RWPE2 (cell line): ENCODE measurements at places on chromosomes 7 and 10.

GRCh38 chr7:71637578-71637977 lies 505.6 kb downstream of the GALNT17 start:
- H3K36me3 ChIP-seq, result no peaks in the 10 kb centered on the region
- no peak overlapping the region for H3K4me3 ChIP-seq
- peaks cover 15% of the 10 kb centered on the region for H3K4me1 ChIP-seq

DNA sequence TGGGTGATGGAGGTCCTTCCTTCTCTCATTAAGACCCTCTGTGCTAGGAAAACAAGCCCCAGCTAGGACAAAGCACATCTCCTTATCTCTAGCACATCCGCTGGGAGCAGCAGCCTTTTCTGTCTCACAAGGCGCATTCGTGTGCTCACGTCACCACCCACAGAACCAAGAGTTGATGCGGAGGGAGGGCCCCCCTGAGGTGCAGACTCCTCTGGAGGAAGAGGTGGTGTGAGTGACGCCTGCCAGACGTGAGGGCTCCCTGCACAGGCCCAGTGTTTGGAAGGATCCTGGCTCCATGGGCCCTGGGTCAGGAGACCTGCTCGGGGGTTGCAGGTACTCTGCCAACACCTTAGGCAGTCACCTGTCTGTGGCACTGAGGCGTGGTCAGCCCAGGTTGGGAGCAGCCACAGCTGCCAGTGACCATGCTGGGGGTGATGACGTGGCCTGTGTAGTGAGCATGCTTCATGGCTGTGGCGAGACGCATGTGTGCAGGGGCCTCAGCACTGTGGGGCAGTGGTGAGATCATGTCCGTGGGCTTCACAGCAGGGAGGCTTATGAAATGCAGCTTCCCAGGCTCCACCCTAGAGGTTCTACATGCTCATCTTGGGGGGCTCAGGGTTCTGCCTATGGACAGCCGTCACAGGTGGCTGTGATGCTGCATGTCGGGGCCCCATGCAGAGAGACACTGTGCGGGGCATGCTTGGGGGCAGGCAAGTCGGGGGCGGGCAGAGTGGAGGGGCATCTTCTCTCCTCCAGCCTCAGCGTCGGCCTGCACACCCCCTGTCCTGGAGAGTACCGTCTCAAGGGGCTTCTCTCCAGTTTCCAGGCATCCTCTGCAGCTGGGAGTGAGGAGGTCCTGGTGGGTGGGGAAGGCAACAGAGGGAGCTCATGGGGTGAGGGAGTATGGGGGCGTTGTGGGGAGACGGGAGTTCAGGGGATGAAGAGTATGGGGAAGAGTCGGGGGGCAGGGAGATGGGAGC lies 56.2 kb upstream of the DPYSL4 start:
- no peaks in the 10 kb centered on the region for H3K27me3 ChIP-seq
- H3K4me1 ChIP-seq, result no peaks in the 10 kb centered on the region
- H3K4me3 ChIP-seq, result no peak overlapping the region
- H3K36me3 ChIP-seq, result no peaks in the 10 kb centered on the region
- peak; percentile 34 for DNase-seq

- peak overlapping the region; percentile 56 for H3K27ac ChIP-seq
- H3K27me3 ChIP-seq, result no peaks in the 10 kb centered on the region
- no peaks in the 10 kb centered on the region for H3K36me3 ChIP-seq
- H3K4me1 ChIP-seq, result peaks cover 17% of the 10 kb centered on the region
- no peak overlapping the region for H3K4me3 ChIP-seq
- peak; percentile 68 for DNase-seq
These were observed 49.8 kb downstream of the STK31 start for GRCh38 chr7:23759671-23760391.

DNA sequence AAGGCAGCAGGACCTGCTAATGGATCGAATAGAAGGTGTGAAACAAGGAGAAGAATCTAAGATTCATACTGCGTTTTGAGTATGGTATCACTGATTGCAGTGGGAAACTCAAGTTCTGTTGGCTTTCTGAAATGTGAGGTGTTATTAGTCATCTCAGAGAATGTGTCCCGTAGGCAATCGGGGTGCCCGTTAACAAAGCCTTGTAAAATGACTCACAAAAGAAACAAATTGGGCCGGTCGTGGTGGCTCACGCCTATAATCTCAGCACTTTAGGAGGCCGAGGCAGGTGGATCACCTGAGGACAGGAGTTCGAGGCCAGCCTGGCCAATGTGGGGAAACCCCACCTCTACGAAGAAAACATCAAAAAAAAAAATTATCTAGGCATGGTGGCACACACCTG lies 118.2 kb upstream of the C7orf33 start:
- DNase-seq, result no peak
- no peak overlapping the region for H3K27ac ChIP-seq
- H3K4me3 ChIP-seq, result no peak overlapping the region
- H3K27me3 ChIP-seq, result no peaks in the 10 kb centered on the region
- no peaks in the 10 kb centered on the region for H3K4me1 ChIP-seq

GRCh38 chr10:121076776-121077715 lies 225.9 kb downstream of the WDR11 start:
- H3K27me3 ChIP-seq, result no peaks in the 10 kb centered on the region
- no peak overlapping the region for H3K4me3 ChIP-seq
- H3K36me3 ChIP-seq, result no peaks in the 10 kb centered on the region

DNA sequence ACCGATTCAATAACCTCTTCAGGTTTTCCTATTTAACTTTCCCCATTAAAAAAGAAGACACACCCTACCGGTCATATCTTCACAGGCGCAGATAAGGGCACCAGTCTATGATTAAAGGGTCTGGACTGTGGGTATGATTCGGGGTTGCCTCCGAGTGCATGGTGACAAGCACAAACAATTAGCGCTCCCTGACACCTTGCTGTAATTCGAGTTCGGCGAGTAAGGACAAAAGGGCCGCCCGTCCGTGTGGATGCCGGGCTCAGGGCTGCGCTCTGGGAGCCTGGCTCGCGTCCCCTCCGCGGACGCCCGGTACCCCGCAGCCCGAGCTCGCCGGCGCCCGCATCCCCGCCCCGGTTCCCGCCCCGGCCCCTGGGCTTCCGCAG lies 111.9 kb upstream of the RHEB start:
- no peaks in the 10 kb centered on the region for H3K27me3 ChIP-seq
- H3K27ac ChIP-seq, result peak overlapping the region; percentile 79
- peak overlapping the region; percentile 98 for H3K4me3 ChIP-seq
- DNase-seq, result no peak
- H3K4me1 ChIP-seq, result peaks cover 41% of the 10 kb centered on the region
- H3K36me3 ChIP-seq, result peaks cover 32% of the 10 kb centered on the region

GRCh38 chr7:30463405-30464145 lies 15.0 kb downstream of the NOD1 start:
- H3K27ac ChIP-seq, result no peak overlapping the region
- H3K4me1 ChIP-seq, result peaks cover 13% of the 10 kb centered on the region
- H3K27me3 ChIP-seq, result no peaks in the 10 kb centered on the region
- no peak for DNase-seq
- no peak overlapping the region for H3K4me3 ChIP-seq

GRCh38 chr7:69837387-69838068 lies 239.3 kb downstream of the AUTS2 start:
- no peaks in the 10 kb centered on the region for H3K36me3 ChIP-seq
- H3K27ac ChIP-seq, result no peak overlapping the region
- no peaks in the 10 kb centered on the region for H3K27me3 ChIP-seq

- H3K36me3 ChIP-seq, result no peaks in the 10 kb centered on the region
- H3K4me1 ChIP-seq, result no peaks in the 10 kb centered on the region
- H3K27me3 ChIP-seq, result peaks cover 11% of the 10 kb centered on the region
- H3K4me3 ChIP-seq, result no peak overlapping the region
- DNase-seq, result peak; percentile 24
- no peak overlapping the region for H3K27ac ChIP-seq
These were observed 28.8 kb downstream of the VIPR2 start for GRCh38 chr7:159115601-159116501.

DNA sequence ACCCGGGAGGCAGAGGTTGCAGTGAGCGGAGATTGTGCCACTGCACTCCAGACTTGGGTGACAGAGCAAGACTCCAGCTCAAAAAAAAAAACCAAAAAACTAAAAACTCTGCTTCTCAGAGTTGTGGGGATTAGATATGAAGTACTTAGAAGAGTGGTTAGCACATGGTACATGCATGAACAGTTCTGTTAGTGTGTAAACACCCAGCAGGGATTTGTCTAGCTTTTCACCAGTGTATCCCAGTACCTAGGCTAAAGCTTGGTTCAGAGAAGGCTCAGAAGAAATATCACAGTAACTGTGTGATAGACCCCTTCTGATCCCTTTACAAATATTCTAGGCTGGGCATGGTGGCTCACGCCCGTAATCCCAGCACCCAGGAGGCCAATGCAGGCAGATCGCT lies 9.5 kb downstream of the PPIA start:
- no peaks in the 10 kb centered on the region for H3K27me3 ChIP-seq
- no peak for DNase-seq
- H3K4me3 ChIP-seq, result no peak overlapping the region
- H3K36me3 ChIP-seq, result peaks cover 26% of the 10 kb centered on the region
- peak overlapping the region; percentile 34 for H3K27ac ChIP-seq
- peaks cover 8% of the 10 kb centered on the region for H3K4me1 ChIP-seq

DNA sequence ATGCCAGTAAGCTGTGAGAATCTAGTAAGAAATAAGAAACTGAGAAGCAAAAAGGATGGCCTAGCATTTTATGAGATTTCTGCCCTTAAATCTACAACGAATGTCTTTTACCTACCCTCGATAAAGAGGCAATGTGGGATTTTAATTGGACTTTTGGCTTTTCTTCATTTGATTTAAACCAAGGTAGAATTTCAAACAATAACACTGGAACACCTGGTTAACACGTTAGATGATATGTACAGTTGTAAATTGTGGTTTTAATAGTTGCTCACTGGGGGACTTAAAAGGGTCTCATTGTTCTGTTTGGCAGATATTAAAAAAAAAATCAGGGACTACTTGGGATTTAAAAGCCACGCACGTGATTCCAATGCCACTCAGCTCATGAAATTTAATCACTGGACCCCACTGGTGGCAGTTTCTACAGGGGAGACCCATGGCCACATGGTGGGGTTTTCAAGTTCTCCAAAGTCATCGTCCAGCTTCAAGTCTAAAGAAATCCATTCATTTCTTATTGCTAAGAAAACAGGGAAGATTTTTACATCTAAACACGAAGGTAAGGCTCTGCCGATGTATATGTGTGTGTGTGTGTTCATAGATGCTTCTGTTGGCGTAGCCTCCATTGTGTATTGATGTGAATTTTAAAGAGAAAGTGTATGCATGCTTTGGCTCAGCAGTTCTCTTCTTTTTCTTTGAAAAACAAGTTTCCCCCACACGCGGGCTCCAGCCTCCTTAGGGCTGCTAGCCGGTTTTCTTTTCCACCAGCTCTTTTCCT lies 588.6 kb upstream of the MKI67 start:
- H3K27me3 ChIP-seq, result no peaks in the 10 kb centered on the region
- H3K4me3 ChIP-seq, result no peak overlapping the region
- no peak overlapping the region for H3K27ac ChIP-seq
- H3K36me3 ChIP-seq, result no peaks in the 10 kb centered on the region
- DNase-seq, result no peak

GRCh38 chr10:43196981-43197833 lies 59.0 kb downstream of the CSGALNACT2 start:
- DNase-seq, result peak; percentile 48
- H3K36me3 ChIP-seq, result no peaks in the 10 kb centered on the region
- H3K27ac ChIP-seq, result no peak overlapping the region

DNA sequence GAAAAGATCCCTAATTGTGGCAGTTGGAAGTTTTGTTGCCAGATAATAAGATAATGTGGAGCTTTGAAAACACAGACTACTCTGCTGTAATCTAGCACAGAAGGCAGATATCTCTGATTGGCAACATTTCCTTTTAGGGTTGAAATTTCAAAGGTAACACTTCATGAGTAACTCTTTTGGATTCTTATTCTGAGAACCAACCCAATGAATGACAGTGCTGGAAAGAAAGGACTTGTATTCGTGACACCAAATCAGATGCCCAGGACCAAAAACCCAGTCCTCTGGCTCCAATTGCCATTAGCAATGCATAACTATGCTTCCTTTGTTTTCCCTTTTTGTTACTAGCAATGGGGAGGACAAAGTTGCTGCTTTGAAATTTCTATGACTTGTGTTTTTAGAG lies 41.0 kb upstream of the ELMO1 start:
- no peaks in the 10 kb centered on the region for H3K4me1 ChIP-seq
- no peak overlapping the region for H3K4me3 ChIP-seq
- H3K36me3 ChIP-seq, result no peaks in the 10 kb centered on the region
- no peak for DNase-seq
- H3K27me3 ChIP-seq, result no peaks in the 10 kb centered on the region
- no peak overlapping the region for H3K27ac ChIP-seq

DNA sequence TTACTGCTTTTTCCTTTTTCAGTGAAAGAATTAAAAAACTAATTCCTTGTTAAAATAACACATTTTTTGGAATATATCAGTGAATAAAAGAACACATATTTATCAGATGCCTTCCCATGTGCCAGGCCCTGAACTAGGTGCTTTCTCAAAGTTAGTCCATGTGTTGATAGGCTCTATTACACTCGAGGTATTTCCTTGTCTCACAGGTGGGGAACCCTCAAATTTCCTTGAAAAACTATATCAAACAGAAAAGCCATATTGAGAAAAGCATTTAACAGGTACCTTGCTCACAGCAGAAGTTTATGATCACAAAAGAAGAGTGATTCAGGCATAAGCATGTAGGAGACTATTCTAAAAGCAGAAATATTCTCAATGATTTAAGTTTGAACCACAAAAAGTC lies 75.6 kb upstream of the OGDHL start:
- H3K27me3 ChIP-seq, result no peaks in the 10 kb centered on the region
- peaks cover 50% of the 10 kb centered on the region for H3K36me3 ChIP-seq

DNA sequence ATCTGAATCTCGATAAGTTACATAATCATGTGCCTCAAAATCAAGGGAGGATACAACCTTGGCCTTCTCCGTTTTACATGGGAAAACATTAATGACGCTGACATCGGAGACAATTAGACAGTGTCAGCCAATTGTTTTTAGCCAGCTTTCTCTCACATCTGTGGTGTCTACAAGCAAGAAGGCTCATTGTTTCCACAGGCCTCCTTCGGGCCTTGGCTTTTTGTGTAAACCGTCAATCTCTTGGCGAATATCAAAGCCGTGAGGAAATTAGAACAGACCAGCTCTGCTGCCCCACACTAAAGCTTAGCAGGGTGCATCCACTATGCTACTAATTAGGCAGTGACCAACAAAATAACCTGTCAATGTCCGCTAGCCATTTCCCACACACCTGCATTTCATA lies 43.2 kb downstream of the VAX1 start:
- no peak for DNase-seq
- no peaks in the 10 kb centered on the region for H3K4me1 ChIP-seq
- H3K27me3 ChIP-seq, result no peaks in the 10 kb centered on the region
- H3K4me3 ChIP-seq, result no peak overlapping the region

- no peak overlapping the region for H3K4me3 ChIP-seq
- DNase-seq, result no peak
These were observed 268.3 kb downstream of the SNX13 start for GRCh38 chr7:17671956-17672355.

- H3K4me1 ChIP-seq, result no peaks in the 10 kb centered on the region
- H3K27ac ChIP-seq, result no peak overlapping the region
- no peak for DNase-seq
- peaks cover 65% of the 10 kb centered on the region for H3K36me3 ChIP-seq
- no peak overlapping the region for H3K4me3 ChIP-seq
These were observed 6.8 kb upstream of the SEMA4G start for GRCh38 chr10:100962351-100963080.
